ENCODE measurements at places on chromosomes 6 and 20.

DNA sequence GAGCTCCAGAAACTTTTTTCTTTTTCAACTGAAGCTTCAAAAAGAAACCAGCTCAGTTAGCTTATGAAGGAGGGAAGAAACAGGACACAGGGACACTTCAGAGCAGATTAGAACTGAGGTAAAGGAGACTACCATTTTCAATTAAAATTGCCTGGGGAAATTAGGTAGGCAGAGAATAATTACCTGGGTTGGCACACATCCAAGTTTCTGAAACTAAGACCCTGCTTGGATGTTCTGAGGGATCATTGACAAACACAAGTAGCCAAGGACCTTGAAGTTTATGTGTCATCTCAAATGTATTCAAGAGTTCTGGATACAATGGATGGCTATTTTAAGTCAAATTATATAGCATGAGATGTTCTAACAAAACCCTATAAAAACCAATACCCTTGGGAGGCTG lies 137.6 kb downstream of the PLCB4 start:
- DNase-seq = no peak

GRCh38 chr6:108562503-108562993 lies 1.8 kb downstream of the FOXO3 start:
- peak; percentile 22 for DNase-seq

DNA sequence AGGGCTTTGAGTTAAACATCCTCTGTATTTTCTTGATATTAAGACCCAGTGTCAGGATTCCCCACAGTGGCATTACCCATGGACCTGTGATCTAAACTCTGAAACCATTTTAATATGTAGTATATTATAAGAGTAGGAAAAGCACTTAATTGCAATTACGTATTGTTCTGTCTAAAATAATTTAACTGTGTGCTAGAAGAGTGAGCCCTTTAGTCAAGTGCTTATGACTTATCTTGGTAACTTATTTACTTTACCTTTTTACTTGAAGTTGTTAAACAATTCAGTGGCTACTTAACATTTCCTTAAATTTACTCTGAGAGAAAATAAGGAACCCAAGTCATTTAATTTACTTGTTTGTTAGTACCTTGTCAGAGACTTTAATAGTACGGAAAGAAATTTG lies 173.6 kb downstream of the CDKAL1 start:
- no peak for DNase-seq

DNA sequence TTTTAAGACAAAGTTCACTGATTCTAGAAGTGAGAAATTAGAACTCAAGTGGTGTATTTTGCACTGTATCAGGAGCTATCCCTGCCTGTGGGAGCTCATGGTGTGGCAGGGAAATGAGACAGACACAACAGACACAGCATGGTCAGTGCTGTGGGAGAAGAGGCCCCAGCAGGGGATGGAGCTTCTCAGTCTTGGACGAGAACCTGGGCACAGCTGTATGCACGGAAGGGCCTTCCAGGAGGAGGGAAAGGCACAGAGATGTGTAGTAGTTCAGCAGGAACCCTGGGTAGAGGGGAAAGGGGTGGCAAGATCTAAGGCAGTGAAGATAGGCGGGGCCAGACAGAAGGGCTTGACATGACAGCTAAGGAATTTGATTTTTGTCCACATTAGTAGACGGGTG lies 48.8 kb upstream of the KIF25 start:
- no peak for DNase-seq

- no peak for DNase-seq
Measured at GRCh38 chr6:128655978-128656498, 135.6 kb upstream of the PTPRK start.

DNA sequence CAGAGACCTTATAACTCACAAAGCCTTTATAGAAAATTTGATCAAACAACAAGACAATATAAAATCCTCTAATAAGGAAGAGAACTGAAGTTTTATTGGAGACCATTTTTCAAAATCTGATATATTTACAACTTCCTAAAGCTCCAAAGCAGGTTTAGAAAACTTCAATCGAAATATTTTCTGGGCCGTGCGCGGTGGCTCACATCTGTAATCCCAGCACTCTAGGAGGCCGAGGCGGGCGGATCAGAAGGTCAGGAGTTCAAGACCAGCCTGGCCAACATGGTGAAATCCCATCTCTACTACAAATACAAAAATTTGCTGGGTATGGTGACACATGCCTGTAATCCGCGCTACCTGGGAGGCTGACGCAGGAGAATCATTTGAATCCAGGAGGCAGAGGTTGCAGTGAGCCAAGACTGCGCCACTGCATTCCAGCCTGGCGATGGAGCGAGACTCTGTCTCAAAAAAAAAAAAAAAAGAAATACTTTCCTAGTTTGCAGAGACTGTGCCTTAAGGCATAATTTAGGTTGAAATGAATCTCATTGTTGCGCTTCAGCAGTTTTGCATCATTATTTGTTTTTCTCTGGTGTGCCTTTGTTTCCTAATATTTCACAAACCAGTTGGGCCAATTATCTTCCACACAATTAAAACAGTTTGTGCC lies 60.6 kb upstream of the ASIP start:
- no peak for DNase-seq

DNA sequence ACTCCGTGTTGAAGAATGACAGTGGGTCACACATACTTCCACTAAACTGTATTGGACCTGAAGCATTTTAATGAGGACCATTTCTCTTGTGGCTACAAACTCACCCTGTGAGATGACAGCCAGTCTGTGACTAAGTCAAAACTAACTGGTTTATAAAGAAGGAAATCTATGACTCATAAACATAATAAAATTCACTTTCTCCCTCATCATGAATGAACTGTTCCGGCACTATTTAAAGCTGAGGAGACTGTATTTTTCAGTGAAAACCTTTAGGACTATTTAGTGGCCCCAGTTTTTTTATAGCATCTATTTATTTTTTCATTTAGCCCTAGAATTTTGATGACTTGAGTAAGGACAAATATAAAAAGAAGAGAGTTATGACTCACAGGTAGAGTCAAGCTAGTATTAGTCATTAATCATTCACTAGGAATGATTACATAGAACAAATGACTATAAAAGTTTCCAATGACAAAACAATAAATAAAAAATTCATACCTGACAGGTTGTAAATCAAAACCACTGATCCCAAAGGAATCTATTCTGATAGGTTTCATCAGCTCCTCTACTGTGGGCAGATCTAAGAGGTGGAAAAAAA lies 34.2 kb downstream of the CEP162 start:
- no peak for DNase-seq

DNA sequence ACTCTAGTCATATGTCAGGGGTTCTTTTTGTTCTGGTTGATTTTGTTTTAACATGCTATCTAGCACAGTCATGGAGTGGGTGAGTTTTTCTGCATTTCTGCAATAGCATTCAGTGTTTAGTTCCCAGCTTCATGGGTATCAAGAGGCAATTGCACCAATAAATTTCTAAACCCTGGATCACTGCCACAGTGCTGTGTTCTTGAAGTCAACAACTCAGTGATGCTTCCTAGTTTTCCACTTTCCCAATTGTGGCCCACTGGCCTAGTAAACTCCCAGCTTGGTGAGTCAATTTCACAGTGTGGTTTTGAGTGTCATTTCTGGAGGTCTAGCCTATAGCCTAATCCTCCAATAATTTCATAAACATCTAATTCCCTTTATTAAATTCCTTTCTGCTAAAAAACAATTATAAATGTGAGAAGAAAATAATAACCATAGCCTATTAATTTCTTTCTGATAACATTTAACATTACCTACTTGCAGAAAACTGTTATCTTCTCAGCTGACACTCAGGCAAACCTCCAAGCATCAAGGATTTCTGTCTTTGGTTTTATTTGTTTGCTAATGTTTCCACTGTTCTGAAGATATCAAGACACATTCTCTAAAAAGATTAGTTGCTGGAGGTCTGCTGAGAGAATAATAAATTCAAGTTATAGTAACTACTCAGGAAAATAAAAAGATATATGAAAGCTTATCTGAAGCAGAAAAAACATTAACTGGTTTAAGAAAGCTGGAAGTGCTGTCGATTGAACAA lies 89.9 kb downstream of the PDE7B start:
- DNase-seq = no peak

DNA sequence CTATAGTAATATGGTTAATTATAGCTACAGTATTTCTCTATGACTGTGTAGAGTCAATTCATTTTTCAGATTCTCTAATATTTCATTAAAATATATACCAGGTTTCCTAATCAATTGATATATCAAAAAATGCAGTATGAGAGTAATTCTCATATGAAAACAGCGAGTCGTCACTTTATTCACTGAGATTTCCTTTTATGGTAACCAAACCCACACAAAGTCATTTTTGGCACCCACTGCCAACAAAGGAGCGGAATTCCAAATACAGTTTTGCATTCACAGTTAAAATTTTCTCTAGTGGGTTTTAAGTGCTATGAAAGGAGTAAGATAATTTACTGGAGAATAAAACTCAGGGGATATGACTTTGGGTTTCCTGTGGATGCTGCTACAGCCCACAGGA lies 163.8 kb downstream of the HIVEP2 start:
- no peak for DNase-seq

GRCh38 chr20:62459488-62459887 lies 16.3 kb downstream of the GATA5 start:
- no peak for DNase-seq

GRCh38 chr20:417801-418342 lies 9.8 kb downstream of the RBCK1 start:
- DNase-seq = no peak

DNA sequence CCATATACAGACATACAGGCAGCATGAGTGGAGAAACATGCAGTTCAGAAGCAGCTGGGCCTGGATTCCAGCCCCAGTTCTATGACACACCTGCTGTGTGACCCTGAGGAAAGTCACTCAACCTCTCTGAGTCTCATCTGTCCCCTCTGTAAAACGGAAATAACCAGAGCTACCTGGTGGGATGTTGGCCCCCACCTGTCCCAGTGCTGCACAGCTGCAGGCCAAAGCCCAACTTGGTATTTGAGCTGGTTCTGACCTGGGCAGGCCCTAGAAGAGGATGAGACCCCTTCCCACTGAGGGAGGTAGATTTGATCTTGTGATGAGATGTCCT lies 55.5 kb downstream of the PPP1R16B start:
- DNase-seq = no peak

GRCh38 chr6:105849746-105850145 lies 236.4 kb upstream of the PRDM1 start:
- no peak for DNase-seq

DNA sequence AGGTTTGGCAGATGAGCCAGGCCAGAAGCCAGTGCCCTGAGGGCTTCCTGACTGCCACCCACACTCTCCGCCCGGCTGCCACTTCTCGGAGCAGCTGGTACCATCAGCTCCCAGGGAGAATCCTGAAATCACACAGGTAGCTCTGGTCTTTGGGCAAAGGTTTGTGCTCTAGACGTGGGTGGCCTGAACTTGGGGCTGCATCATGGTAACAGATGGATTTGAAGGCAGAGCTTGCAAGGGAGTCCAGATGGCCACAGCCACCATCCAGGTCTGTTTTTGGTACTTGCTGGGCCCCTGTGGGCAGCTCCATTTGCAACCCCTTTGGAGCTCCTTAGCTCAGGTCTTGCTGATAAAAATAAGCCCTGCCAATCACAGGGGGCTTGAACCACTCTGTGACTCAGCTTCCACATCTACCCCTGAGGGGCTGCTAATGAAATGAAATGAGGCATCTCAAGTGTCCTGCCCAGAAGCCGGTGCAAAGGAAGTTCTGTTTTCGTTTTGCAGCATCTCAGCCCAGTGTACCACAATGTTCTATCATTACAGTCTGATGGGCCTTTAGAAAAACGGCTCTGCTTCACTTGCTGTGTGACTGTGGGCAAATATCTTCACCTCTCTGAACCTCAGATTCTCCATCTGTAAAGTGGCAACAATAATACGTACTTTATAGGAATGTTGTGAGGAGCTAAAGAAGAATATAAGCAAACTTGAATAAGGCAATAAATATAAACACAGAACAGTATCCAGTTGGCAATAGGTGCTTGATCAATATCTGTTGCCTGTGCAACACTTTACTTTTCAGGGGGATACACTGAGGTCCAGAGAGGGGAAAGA lies 25.1 kb upstream of the CDH22 start:
- peak; percentile 61 for DNase-seq

DNA sequence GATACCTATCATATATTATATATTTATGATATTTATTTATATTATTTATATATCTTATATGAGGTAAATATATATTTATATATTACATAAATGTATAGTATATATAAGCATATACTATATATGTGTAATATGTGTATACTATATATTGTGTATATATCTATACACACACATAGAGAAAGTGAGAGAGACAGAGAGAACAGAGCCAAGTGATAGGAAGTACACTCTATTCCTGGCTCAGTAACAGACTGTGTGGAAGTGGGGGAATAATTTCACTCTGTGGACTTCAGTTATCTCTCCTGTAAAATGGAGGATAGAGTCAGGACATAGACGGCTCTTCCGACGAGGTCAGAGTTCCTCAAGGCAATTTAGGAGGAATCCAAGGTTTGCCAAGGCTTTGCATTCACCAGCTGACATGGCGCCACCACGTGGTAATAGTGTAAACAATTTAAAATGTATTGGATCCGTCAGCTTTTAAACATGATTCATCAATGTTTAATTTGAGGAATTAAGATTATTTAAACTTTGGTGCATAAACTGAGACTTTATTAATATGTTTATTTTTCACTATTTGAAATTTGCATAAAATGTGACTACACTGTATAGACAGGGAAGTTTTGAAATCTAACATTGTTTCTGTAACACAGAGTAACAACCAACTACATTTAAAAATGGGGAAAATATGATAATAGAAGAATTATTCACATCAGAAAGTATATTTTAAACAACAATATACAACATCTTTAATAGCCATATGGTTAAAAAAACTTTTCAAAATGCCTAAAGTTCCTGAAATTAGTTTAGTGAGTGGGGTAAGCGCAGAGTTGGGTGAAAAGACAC lies 75.4 kb upstream of the TMEM244 start:
- no peak for DNase-seq

GRCh38 chr6:30443657-30444450 lies 45.5 kb upstream of the HLA-E start:
- DNase-seq = no peak

GRCh38 chr20:54017846-54018245 lies 52.5 kb downstream of the BCAS1 start:
- no peak for DNase-seq

- no peak for DNase-seq
Measured at GRCh38 chr6:45698046-45698445, 317.6 kb downstream of the CLIC5 start.

GRCh38 chr6:16200321-16200883 lies 38.0 kb upstream of the GMPR start:
- peak; percentile 69 for DNase-seq

DNA sequence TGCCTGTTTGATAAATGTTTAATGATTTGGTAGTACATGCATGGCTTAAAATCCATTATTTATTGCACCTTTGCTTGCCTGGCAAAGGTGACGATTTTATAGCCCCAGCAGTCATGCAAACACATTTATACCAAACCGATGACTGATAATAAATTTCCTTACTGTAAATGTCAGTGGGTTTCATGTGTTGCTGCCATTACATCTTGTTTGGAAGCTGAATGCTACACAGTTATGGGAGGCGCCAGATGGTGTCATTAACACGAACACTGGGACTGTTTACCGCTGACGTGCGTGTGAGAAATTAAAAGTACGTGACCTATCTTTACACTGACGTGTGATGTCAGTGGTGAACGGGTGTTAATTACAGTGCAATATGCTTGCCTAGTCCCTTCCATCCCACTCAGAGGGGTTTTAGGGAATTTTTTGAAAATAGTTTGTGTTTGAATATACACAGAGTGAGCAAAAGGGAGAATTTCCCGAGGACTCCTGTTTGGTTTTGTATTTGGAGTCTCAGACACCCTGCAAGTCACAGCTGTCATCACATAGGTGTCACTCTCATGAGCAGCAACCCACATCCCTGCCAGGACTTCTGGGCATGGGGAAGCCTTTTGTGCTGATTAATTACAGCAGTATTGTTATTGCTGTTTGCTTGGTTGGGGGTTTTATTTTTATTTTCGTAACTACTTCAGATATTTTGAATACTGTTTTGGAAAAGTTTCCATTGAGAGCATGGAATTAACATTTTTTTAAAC lies 151.8 kb upstream of the INSM1 start:
- DNase-seq = no peak
